T-helper 22 cell (primary cell): ENCODE measurements at places on chromosomes 3 and 15.

DNA sequence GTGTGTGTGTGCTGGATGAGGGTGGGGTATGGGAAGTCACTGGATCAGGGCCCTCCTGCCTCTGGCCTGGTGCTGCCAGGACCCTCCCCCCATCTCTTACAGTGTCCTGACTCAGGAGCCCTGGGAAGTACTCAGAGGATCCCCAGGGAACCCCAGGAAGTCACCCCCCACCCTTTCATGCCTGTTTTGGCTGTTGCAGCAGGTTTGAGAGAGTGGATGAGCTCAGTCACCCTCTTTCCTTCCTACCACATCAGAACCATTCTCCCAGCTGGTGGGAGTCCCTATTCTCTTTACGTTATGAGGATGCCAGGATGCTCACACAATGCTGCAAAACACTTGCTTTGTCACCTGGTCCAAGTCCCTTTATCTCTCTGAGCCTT is 59.0 kb downstream of the BDH1 start:
- DNase-seq = no peak

- DNase-seq = no peak
Observed at GRCh38 chr3:108251265-108251664, 29.0 kb upstream of the IFT57 start.

GRCh38 chr15:62883938-62884479 is 158.5 kb upstream of the TPM1 start:
- DNase-seq = no peak

DNA sequence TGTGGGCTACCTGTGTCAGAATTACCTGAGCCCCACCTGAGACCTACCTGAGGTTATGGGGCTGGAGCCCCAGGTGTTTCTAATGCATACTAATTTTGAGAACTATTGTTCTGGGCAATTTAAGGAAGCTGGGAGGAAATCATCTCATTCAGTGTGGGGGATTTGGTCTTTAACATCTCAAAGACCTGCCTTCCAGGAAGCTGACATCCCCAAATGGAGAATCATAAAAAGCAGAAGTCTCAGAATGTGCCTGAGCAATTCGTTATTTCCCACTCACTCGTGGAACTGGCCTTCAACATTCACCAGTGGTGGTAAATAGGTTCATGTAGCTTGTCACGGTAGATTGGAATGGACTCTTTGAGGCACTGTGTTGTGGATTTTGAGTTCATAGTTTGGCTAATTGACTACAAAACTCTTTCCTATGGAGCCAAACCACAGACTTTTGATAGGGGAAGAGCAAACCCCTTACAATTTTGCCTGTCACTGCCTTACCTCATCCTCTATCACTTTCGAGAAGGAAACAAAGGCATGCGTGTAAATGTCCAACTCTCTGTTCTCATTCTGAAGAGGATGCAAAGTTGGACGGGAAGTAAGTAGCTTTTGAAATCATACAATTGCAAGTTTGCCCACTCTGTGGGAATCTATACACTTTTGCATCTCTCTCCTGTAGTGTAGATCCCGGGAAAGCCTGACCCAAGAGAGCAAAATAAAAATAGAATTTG is 521.0 kb upstream of the MDFIC2 start:
- no peak for DNase-seq

DNA sequence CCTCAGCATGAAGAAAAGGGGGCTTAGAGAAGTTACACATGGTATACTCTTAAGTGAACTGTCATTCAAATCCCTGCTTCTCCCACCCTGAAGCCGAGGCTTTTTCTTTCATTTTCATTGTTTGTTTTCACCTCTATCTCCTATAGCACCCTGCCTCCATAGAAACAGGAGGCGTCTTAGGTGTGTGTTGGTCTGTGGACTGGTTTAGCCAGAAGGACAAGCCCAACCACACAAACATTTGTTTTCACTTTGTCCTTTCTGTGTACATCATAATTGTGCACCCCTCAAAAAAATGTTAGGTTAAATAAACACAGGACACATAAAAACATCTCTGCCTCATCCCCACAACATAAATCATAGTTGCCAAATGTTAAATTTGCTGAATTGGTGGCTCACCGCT is 73.3 kb upstream of the UBE2E2 start:
- DNase-seq = no peak

DNA sequence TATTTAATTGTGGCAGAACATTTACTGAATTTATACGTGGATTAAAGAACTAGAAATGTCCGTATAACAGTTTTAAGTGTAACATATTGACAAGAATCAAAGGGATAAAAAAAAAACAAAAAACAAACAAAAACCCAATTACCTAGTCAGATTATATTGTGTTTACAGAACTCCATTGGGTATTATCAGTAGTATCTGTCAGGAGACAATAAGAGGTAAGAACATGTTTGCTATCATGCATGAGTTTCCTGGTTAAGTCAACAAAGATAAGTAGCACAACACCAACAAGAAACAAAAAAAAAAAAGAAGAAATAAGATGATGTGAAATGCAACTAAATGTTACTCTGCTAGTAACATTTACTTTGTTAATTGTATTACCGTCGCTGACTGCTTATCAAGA is 570.6 kb downstream of the ZBBX start:
- no peak for DNase-seq

DNA sequence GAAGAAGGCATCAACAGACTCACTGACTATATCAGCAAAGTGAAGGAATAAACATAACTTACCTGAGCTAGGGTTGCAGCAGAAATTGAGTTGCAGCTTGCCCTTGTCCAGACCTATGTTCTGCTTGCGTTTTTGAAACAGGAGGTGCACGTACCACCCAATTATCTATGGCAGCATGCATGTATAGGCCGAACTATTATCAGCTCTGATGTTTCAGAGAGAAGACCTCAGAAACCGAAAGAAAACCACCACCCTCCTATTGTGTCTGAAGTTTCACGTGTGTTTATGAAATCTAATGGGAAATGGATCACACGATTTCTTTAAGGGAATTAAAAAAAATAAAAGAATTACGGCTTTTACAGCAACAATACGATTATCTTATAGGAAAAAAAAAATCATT is 17.8 kb downstream of the LMOD3 start:
- DNase-seq = no peak

- DNase-seq = no peak
Observed at GRCh38 chr3:194431554-194431953, 32.5 kb upstream of the GP5 start.

GRCh38 chr15:92226020-92226612 is 167.6 kb upstream of the ST8SIA2 start:
- no peak for DNase-seq

- no peak for DNase-seq
Observed at GRCh38 chr15:73891328-73892315, 18.3 kb downstream of the TBC1D21 start.

- DNase-seq = no peak
Observed at GRCh38 chr15:47588958-47589357, 128.3 kb upstream of the SEMA6D start.

- DNase-seq = no peak
Observed at GRCh38 chr15:78930577-78931388, 14.1 kb downstream of the CTSH start.

GRCh38 chr3:116331380-116331779 is 113.9 kb downstream of the LSAMP start:
- no peak for DNase-seq

DNA sequence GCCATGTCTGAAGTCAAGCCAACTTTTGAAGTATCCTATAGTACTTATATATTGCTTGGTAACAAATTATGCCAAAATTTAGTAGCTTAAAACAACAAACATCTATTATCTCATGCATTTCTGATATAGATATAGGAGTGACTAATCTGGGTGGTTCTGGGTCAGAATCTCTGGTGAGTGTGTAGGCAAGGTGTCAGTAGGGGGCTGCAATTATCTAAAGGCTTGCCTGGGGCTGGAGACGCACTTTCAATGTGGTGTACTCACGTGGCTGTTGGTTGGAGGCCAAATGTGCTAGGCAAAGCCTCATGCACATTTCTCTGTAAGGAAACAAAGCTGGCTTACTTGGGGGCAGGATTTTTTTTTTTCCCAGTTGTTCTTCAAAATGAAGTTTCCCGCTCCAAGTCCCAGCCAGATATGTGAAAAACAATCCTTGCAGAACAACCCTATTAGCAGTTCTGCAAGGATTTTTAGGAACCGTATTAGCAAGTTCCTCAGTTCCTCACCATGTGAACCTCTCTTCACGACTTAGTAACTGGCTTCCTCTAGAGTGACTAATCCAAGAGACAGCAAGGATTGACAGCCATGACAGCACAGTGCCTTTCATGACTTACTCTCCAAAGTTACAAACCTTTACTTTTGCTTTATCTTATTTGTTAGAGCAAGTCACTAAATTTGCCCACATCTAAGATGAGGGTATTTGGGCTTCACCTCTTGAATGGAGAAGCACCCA is 25.8 kb downstream of the GREM1 start:
- no peak for DNase-seq

GRCh38 chr3:100057716-100058575 is 56.4 kb downstream of the FILIP1L start:
- no peak for DNase-seq

DNA sequence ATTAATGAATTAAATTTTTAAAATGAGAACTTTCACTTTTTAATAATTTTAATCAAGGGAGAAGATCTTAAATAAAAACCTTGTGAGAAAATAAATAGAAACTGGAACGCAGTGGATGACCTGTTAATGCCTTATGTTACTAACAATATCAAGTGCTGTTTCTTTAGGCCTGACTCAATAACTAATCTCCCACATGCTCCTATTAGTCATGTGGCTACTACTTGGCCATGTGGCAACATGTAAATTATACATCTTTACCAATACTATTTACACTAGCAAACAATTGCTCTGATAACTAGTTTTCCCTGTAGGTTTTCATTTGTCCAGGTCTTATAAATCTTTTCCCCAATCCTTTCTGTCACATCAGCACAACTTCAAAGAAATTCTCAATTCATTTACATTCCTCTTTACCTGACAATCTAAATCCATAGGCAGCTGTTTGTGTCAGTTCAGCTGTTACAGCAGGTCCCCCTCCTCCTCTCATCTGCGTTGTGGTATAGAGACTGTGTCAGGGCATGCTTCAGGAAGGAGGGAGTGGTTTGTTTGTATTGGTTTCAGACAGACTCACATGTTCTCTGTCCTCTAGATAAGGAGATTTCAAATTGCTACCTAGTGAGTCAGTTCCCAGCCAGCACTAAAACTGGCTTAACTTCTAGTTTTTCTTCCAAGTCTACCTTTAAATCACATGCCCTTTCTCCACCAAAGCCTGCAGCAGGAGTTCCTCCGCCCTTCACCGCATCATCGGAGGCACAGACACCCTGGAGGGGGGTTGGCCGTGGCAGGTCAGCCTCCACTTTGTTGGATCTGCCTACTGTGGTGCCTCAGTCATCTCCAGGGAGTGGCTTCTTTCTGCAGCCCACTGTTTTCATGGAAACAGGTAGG is 11.3 kb upstream of the C3orf52 start:
- DNase-seq = peak; percentile 23
